Esophagus mucosa (tissue), 1 donor: ENCODE measurements at places on chromosomes 12 and 14.

DNA sequence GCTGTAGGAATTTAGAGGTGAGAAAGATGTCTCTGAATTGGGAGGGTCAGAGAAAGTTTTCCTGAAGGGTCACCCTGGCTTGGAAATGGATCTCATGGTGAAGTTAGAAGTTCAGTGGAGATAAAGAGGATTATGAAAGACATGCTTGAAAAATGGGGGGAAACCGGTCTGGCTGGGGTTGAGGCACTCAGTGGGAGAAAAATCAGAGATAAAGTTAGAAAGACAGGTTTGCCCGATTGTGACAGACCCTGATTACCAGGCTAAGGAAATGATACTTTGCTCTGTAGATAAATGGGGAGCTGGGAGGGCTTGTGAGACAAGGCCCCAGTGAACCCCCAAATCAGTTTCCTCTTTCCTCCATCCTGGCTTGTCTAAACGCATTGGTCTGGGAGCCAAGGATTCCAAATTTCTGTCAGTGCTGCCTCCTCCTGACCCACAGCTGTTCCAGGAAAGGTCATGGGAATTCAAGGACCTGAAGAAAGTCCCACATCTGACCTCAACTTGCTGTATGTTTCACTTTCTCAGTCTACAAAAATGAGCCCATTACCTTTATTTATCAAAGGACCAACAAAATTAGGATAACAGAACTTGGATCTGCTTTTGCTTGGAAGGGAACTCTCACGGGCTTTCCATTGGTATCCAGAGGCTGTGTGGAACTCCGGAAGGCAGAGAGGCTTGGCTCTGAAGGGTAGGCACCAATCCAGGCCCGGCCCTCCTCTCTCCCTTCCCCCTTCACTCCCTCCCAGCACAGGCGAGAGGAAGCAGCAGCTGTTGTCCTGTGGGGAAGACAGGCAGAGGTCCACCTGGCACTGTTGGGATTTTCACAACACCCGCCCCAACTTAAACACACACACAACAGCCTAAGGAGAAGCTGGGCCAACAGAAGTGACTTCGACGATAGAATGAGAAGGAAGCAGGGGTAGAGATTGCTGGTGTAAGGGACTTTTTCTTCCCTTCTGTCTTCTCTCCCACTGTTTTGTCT, 3.4 kb upstream of the RNASE7 start:
- ATAC-seq: peak; percentile 30

DNA sequence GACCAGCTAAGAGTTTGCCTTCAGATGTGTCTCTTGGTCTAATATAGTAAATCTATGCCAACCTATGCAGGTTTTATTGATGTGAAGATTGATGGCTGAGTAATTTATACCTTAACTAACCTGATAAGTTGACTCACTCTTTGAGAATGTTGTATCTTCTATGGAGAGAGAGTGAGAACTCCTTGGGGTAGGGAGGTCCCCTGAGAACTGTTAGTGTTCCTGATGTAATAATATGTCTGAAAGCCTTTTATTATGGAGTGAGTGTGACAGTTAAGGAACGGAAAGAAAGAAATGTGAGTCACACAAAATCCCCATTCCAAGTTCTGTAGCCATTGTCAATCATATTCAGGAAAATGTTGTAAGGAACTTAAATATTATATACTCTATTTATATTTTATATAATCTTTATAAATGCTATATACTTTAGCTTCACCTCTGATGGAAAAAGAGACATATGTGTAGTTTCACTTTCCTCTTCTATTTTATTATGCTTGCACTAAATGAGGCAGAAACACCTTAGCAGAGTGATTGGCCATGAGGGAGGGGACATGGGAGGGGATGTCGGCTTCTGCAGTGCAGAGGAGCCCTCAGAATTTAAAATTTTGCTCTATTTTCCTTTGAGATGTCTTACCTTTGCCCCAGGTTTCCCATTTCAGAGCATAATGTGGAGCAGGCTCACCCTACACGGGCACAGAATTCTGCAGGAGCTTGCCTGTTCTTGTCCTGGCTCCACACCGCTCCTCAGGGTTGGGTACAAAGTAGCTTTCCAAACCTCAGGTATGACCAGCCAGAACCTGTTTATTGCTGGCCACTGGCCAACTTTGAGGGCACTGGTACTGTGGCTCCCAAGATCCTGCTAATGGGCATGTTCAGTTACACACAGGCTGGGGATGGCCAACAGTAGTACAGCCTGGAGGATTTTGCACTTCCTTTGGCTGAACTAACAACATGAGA, 57.7 kb downstream of the ARF6 start:
- peak; percentile 93 for ATAC-seq

DNA sequence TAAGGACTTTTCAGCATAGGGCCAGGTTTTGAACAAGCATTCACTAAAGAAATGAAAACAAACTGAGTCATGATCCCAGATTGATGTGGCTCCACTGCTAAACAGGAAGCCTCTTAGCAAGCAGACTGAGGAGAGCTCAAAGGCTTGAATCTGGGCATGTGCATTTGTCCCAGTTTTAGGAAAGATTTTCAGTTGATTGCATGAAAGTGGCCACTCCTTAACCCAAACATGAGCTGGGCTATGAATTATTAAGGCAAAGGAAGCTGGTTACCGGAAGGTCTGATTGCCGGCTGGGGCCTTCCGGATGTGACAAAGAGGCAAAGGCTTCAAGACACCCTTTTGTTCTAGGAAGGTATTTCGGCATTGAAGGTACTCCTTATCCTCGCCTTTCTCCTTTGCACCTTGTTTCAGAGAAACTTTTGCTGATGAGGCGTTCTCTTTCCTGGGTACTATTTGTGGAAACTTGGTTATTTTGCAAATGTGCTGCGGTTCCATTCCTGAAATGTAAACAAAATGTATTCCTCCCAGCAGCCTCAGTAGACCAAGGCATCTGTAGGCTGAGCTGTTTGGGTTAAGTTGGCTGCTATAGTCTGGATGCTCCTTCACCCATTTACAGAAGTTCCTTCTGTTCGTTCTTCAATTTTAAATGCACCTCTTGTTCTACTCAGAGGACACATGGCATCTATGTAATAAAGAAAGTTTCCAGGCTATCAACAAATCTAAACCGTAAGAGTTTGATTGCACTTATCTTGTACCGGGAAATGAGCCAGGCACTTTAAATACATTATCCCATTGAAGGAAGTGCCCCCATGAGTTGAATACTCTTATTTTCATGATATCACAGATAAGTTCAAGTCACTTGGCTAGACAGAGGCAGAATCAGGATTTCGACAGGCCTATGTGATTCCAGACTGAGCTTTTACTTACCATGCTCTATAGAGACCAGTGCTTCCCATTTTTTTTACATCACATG, 115.6 kb upstream of the METAP2 start:
- no peak for ATAC-seq

DNA sequence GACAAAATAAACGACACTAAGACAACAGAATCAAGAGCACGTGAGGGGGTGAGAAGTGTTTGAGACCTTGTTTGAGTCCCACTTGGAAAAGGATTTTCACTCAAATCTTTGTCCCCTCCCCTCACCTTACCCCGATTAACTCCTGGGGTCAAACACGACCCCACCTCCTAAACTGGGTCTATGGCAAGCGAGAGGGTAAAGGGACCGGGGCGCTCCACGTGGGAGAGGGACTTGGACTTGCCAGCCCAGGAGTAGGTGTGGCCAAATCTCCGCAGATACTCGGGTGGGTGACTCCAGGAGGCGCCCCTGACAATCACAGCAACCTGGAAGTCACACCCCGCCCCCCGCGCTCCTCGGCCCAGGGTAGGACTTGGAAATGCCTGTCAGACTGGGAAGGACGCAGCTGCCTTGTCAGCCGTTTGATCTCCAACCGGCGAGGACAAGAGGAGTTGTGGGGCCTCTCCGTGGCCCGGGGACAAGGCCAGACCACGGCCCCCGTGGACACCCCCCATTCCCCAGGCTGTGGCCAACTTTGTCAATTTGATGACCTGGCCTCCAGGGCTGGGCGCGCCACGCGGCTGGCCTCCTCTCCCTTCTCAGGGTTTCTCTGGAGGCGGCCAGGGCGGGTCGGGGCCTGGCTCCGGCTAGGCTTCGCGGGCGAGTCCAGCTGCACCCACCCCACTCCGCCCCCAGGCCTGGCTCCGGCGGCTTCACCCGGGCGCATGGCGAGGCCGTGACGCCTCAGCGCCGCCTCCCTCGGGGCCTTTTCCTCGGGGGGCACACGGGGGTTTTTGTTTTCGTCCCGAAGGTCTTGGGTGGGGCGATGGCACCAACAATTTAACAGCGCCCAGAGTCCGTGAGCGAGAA, 1.1 kb upstream of the BCL11B start:
- ATAC-seq: peak; percentile 35

DNA sequence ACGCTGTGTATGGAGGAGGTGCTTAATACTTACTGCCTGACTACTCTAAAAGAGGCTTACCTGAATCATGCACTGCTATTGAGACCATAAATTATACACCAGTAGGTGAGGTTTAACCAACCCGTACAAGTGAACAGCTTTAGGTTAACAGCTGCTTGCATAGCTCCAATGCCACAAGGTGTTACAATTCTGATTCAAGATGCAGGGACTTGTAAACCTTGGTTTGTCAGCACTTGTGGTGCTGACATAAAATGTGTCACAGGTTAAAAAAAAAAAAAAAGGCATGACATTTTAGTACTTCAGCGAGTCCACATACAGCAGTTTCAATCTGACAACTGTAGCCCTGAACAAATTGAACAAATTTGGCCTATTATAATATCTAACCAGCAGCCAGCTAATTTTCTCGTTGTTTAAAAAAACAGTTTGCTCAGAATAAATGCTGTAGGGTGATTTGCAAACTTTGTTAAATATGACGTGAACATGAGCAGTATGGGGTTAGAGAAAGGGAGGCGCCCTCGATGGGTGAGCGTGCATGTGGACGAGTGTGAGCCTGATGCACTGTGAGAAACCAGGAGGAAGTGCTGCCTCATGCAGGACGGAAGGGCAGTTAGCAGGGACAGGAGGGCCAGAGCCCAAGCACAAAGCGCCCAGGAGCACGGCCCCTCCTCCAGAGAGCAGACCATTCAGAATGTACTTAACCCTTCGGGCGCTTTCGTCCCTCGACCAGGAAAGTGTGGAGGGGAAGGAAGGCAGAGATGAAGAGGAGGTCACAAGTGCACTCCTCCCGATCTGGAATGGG, 44.7 kb downstream of the TCHP start:
- peak; percentile 35 for ATAC-seq

- ATAC-seq: no peak
These were observed 172.7 kb upstream of the CNOT2 start for GRCh38 chr12:70070494-70071007.

DNA sequence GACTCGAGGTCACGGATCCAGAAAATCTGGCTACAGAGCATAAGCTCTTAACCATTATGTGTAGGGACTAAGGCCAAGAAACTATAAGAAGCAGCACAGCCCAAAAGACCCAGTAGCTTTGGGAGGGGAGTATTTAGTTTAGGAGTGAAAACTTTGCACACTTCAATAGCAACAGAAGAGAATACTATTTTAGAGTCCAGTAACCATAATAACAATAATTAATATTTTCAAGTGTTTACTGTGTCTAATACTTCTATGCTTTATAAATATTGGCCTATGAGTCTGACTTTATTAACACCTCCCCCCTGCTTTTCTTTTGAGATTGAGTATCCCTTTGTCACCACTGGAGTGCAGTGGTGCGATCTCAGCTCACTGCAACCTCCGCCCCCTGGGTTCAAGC, 82.8 kb downstream of the SUDS3 start:
- no peak for ATAC-seq

DNA sequence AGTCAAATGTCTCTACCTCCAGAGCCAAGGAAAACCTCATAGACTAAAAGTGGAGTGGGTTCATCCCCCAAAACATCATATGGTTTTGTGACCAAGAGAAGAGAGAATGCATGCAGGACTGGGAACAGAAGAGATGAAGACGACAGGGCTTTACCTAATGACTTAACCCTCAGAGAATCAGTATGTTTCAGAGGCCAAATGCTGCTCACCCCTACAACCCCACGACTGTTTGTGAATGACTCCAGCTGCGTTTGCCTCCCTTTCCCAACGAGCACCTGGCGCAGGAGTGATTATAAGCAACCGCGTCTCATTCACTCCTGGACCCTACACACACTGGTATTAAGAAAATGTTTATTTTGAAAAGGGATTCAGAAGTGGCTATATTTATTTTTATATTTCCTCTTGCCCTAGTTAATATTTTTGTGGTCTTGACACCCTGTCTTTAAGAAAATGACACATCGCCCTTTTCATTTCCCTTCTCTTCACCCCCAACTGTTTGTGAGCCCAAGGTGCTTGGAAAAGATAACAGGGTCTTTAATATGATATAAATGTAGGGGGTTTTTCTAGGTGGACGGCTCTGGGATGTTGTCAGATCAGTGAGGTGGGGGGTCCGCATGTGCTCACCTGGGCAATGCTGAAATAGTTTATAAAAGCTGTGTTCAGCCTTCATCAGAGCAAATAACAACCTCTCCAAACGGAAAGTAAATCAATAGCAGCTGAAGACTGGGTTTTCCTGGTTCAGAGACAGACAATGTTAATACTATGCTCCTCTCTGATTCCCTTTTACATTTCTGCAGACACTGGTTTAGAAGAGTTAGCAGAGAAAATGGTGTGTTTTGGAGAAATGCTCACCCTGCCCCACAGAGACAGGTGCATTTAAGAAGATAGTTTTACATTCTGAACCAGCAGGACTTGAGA, 77.7 kb downstream of the SLC15A4 start:
- ATAC-seq: no peak

DNA sequence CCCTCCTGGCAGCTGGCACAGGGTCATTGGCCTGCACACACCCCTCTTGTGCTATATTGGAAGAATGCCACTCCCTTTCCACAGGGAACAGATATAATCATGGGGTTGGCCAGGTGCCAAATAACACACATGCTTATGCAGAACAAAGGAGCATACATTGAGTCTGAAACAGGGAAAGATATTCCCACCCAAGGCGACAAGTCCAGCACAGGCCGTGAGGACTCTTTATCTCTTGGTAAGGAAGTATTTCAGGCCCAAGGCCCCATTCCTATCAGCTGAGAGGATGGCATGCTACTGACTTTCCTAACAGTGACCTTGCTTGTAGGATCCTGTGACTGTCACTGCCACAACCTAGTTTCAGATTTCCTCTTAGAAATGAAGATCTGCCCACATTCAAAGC, 59.0 kb upstream of the STXBP6 start:
- ATAC-seq: no peak

DNA sequence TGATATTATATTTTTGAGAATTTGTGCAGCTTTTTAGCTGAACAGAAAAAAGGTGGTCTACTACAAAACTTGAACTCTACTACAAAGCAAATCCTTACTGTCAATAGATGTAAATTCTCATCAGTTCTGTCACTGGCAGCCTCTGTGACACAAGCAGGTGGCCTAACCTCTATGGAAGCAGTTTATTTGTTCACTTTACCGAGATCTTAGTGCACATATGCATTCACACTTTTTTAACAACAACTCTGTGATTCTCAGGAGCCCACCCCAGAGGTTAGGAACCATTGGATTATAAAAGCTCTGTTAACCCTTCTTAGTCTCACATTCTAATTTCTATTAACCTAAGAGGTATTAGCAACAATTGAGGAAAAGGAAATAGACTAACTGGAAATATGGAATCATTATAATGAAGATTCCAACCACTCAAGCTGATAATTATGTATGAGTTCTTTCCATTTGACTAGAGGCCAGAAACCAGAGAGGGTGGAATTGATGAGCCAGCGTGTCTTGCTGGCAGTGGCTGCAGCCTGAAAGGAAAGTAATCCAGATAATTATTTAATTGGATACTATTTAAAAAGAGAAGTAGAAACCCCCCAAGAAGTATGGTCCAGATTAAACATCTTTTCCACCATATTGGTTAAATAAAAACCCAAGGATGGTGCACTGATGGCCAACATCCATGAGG, 451.1 kb downstream of the TMEM117 start:
- no peak for ATAC-seq

GRCh38 chr14:58430156-58430555, 2.6 kb downstream of the KIAA0586 start:
- ATAC-seq: peak; percentile 25
